ENCODE measurements at places on chromosomes 12 and 14.

GRCh38 chr14:65261946-65262345, 150.6 kb upstream of the FUT8 start:
- no peak for DNase-seq

GRCh38 chr14:74239848-74240793, 872 bp downstream of the VSX2 start:
- no peak for DNase-seq

GRCh38 chr14:33611405-33612196, 339.3 kb downstream of the EGLN3 start:
- no peak for DNase-seq

DNA sequence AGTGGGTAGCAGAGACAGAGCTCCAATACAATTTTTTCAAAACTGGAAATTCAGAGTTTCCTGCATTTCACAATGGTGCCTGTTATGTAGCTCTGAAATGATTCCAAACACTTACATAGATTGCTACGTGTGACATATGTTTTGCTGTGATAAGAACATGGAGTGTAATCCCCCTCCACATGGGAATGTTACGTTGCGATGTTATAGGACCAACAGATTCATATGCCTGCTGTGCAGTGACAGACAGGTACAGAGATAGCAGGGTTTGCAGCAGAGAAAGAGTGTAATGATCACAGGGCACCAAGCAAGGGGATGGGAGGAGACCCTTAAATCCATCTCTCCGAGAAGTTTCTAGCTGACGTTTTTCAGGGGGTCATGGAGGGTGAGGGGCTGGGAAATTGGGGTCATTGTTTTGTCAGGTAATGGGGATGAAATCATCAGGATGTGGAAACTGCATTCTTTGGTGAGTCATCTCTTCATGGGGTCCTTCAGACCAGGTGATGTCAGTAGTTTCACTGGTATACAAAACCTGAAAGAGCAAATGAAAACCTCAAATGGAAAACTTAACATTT, 76.6 kb upstream of the OSBPL8 start:
- no peak for DNase-seq

DNA sequence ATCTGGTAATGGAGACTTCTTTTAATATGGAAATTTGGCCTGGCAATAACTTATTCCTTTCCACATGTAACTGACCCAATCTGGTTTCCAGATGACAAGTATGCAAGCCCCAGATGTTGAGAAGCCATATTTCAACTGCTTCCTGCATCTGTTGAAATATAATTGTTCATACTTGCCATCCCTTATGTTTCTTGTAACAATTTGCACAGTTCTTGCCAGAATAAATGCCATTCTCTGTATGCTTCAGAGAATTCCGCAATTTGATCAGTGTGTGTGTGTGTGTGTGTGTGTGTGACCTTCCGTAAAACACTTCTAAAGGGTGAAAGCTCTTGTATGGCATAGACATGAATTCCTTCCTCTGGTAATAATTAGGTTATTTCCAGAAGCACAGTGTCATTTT, 1.8 kb upstream of the CLEC2A start:
- no peak for DNase-seq

DNA sequence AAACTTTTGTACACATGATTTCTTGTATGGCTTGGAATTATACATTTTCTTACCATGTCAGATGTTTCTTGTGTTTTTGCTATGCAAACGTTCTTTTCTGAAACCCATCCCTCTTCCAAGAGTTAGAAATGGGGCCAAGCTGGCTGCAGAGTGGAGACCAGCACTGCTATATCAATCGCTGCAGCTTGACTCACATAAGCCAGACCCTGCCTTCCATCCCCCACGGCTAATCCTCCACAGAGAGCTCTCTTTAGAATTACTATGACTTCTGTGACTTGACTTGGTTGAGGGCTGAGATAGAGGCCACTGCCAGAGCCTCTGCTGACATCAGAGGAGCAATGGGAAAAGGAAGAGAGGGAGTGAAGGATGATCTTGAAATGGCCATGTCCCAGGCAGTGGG, 147.9 kb downstream of the DACT1 start:
- no peak for DNase-seq

DNA sequence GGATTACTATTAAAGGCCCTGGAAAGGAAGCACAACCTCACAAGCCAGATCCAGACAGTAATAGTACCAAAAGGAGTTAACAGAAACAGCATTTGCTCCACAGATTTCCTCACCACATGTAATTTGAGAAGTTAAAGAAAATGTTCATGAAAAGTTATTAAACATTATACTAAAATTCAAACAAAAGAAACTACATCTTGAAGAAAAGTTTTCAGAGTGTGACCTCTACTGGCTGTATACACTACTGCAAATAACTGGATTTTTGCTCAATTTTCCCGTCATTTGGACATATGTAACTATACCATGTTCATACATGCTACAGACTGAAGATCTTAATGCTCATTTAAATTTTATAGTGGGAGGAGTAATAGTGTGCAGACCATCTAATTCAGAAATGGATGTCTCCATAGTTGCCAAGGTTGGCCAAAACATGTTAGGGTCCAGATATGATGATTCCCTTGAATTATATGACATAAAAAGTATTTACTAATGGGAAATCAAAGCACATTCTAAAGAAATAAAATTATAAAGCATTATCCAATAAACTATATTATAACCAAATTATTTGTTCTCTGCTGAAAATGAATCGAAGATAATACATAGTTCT, 5.6 kb downstream of the KRR1 start:
- DNase-seq, result no peak

GRCh38 chr12:41189395-41190251, 1.5 kb downstream of the PDZRN4 start:
- DNase-seq, result no peak

DNA sequence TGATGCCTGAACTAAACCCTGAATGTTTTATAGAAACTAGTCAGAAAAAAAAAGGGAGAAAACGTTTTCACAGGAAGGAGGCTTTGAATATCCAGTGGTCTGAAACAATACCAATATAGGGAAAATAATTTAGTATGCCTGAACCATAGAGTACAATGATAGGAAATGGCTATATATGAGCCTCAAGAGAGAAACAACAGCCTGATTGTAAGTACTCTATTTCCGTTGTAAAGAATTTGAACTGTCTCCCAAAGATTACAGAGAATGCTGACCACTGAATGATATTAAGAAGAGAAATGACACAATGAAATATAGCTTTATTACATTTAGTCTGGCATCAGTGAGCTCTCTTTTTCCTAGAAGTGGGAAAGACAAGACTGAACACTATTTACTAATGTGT, 5.5 kb upstream of the GABARAPL1 start:
- DNase-seq, result no peak

- no peak for DNase-seq
Measured at GRCh38 chr14:95329941-95330340, 10.2 kb upstream of the CLMN start.

DNA sequence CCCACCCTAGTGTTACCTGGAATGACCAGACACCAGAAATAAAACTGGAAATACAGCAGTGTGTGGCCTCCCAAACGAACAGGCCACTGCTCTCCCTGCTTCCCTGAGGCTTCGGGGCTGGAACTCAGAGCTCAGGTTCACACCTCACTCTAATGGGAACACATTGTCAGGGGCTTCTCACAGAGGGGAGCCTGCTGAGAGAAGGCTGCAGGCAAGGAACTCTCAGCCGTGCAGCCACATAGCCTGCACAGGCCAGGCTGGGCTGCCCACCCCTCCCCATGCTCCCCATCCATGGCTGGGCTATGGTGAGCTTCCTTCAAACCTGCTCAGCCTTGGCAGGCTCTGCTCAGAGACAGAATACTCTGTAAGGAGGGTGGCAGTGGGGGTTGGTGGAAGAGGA, 302.5 kb downstream of the EMP1 start:
- DNase-seq, result no peak

- DNase-seq, result no peak
Measured at GRCh38 chr12:68420225-68421010, 88.3 kb upstream of the MDM1 start.

- peak; percentile 18 for DNase-seq
Measured at GRCh38 chr14:32934073-32934880, 4.4 kb upstream of the NPAS3 start.

Data from NCI-H1694 treated with DMSO at 0.1 percent for 48 hours (cell line).